ENCODE measurements at places on chromosomes 6 and 20.

- no peak for DNase-seq
Observed at GRCh38 chr6:12748815-12749521, 32.4 kb downstream of the PHACTR1 start.

GRCh38 chr6:157550114-157550989 is 169.4 kb downstream of the ZDHHC14 start:
- DNase-seq, result peak; percentile 56

DNA sequence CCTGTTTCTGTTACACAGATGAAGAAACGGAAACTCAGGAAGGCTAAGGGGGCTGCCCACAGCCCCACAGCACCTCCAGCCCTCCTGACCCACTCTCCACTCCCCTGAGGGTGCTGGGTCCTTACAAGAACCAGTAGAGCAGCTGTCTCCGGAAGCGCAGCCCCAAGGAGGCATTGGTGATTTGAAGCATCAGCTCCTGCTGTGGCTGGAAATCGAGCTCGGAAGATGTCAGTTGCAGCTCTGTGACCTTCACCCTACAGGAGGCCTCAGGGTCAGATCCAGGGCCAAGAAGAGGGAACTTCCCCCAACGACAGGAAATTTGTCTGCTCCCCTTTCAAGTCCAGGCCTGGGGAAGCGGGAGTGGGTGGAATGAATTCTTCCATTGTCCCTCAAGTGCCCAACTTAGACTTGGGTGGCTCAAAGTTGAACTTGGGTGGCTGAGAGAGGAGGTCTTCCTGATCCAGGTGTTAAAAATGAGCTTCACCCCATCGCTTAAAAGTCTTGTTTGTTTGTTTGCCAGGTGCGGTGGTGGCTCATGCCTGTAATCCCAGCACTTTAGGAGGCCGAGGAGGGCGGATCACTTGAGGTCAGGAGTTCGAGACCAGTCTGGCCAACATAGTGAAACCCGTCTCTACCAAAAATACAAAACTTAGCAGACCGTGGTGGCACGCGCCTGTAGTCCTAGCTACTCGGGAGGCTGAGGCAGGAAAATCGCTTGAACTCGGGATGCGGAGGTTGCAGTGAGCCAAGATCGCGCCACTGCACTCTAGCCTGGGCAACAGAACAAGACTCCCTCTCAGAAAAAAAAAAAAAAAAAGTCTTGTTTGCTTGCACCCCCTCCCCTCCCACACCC is 1.9 kb downstream of the PLTP start:
- DNase-seq, result no peak

- DNase-seq, result no peak
Observed at GRCh38 chr6:43812850-43813578, 43.0 kb downstream of the VEGFA start.

- DNase-seq, result no peak
Observed at GRCh38 chr6:133644892-133645619, 243.9 kb upstream of the TCF21 start.

DNA sequence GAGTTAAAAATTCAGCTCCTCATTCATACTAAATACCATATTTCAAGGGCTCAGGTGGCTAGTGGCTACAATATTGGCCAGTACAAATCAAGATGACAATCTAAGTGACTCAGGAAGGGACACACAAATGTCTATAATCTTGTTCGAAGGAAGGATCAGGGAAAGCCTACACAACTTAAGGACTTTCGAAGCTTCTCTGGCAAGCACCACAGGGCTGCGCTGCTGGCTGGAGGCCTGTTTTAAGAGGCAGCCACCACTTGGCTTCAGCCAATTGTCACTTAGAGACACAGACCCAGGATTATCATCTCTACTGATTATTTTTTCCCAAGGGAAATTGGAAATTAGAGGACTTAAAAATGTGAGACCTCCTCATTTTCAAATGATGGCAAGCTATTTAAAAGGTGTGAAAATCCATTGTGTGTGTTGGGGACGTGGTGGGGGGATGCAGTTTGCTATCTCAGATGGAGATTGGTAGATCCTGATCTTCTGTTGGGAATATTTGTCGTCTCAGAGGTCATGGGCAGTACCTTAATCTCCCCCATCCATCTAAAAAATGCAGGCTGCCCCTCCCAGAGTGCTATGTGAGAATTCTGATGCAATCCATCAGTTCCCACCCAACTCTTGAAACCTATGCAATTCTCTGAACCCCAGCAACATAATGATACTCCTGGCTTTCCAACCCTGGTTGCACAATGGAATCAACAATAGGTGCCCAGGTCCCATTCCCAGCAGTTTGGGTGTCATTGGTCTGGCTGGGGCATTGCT is 11.3 kb downstream of the ARHGAP40 start:
- no peak for DNase-seq

GRCh38 chr6:158854214-158855101 is 35.3 kb upstream of the EZR start:
- DNase-seq, result no peak

- no peak for DNase-seq
Observed at GRCh38 chr6:130778946-130779657, 48.1 kb upstream of the SMLR1 start.

DNA sequence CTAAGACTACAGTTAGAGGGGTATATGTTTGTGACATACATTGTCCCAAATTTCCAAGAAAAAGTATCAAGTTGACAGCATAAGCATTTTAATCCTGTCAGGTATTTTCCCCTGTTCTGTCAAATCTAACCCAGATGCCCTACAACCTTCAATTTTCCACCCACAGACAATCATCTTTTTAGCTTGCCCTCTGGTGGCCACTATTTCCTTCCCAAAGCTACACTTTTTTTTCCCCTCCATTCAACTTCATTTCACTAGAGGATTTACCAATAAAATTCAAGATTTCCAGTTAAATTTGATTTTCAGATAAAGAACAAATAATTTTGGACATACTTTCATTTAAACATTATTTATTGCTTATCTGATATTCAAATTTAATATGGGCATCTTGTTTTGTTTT is 286.6 kb downstream of the TENT5A start:
- DNase-seq, result no peak

GRCh38 chr6:69880601-69881000 is 14.2 kb downstream of the COL19A1 start:
- no peak for DNase-seq

DNA sequence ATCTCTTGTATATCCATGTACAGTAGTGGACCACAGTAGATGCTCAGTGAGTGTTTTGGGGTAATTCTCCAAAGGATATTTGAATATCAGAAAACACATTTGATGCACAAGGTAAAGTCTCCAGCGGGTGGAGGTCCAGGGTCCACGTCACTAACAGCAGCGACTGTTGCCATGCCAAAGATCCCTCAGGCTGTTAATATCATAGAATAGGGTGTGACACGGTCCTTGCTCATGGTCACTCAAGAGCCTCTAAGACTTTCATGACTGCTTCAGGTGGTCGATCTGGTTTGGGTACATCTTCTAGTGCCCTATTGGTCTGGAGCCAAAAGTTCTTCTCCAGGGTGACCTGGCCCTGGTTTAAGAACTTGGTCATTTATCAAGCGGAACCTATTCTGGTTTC is 90.8 kb downstream of the OLIG3 start:
- DNase-seq, result no peak

DNA sequence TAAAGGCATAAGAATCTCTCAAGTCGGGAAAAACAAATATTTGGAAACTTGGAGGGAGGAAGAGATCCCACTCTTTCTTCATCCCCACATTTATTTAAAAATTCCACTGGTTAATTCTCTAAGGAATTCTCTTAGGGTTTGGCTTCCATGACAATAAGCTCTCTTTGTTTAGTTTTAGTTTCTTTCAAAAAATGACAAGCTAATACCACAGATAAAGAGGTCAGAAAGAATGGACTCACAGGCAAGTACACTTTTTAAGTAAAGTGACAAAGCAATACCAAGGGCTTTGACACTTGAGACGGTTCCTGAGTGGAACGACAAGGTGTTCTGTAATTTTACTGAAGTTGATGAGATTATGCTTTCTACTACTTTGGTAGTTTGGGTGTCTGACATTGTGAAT is 872.1 kb downstream of the PHF3 start:
- no peak for DNase-seq

DNA sequence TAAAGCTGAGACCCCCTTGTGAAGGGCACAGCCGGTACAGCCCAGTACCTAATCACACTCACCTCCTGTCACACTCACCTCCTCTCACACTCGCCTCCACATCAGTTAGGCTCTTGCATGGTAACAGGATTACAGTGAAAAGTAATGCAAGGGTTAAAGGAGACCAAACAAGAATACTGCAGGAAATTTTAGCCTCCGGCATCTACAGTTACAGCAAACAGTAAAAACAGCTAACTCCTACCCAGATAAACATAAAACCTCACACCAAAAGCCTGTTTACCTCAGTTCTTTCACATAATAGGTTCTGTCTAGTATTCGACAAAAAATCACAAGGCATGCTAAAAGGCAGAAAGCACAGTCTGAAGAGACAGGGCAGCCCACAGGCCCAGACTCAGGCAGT is 55.6 kb downstream of the FARS2 start:
- DNase-seq, result no peak

DNA sequence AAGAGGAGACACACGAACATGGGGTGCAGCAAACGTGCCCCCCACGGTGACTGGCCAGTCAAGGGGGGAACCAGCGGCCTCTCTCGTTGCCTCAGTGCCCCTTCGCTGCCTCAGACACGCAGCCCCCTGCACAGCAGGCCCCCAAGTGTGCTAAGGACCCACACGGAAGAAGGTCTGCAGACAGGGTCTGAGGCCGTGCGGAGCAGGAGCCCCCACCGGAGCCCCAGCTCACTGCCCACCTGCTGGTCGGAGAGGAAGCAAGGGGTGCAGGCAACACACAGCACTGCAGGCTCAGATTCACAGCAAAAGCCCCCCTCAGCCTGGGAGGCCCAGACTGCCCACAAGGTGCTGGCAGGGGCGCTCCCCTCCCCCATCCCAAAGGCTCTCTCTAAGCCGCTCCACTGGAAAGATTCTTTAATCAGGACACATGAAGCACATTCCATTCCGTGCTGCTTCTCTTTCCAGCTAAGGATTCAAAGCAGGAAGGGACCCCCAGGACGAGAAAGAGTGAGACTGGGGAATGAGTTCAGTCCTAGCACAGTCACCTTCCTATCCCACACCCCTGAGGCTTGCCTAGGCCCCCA is 105.1 kb downstream of the SLC23A2 start:
- no peak for DNase-seq

- DNase-seq, result no peak
Observed at GRCh38 chr6:31305703-31306219, 33.9 kb upstream of the HLA-C start.

DNA sequence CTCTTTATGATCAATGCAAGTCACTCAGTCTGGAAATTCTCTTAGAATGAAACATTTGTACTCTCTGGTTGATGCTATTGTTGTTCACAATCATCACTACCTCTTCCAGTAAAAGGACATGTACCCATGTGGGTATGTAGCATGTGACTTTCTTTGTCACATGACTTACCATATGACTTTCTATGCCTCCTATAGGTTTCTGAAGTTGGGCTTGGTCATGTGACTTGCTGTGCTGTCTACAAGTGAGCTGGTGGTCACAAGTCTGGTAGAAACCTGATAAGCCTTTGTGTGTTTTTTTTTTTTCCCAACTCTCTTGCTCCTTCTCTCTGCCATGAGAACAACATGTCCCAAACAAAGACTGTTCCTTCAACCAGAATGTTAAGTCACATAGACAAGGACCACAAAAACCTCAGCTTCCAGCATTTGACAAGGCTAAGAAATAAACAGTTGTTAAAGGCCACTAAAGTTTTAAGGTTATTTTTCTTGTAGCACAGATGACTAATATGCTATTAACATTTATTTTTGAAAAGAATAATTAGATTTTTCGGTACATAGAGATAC is 379.2 kb upstream of the SLC35B3 start:
- no peak for DNase-seq

GRCh38 chr6:28811873-28812272 is 111.9 kb downstream of the TRIM27 start:
- no peak for DNase-seq

DNA sequence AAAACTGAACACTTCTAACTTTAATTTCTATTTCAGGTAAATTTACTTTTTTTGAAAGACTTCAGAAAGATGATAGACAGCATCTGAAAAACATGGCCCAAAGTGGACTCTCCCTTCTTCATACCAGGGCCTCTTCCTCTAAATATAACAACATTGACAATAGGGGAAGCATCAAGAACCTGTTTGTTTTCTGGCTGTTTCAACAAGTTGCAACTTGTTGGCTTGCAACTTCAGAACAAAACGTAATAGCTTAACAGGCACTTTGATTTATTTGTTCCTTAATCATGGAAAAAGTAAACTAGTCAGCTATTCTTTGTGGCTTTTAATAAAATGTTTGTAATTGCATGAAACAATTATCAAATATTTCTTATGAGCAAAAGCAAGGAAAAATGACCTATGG is 34.3 kb downstream of the RGS17 start:
- no peak for DNase-seq

GRCh38 chr6:135576055-135576454 is 78.5 kb upstream of the AHI1 start:
- no peak for DNase-seq

DNA sequence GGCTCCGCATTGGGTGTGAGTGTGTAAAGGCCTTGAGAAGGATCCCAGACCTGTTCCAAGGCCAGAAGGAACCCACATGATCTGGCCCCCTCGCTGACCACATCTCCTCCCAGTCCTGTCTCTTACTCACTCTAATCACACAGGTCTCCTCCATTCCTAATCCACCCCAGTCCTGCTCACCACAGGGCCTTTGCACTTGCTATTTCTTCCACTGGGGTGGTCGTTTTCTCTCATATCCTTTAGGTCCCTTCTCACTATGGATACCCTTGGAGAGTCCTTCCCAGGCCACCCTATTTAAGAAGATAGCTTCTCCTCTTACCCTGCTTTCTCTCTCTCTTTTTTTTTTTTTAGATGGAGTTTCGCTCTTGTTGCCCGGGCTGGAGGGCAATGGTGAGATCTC is 65.7 kb downstream of the CD40 start:
- no peak for DNase-seq

GRCh38 chr6:1312473-1313367 is 822 bp downstream of the FOXQ1 start:
- DNase-seq, result peak; percentile 3

GRCh38 chr6:41559655-41560427 is 13.7 kb downstream of the FOXP4 start:
- no peak for DNase-seq

GRCh38 chr6:2848851-2849250 is 7.2 kb upstream of the SERPINB1 start:
- peak; percentile 81 for DNase-seq

DNA sequence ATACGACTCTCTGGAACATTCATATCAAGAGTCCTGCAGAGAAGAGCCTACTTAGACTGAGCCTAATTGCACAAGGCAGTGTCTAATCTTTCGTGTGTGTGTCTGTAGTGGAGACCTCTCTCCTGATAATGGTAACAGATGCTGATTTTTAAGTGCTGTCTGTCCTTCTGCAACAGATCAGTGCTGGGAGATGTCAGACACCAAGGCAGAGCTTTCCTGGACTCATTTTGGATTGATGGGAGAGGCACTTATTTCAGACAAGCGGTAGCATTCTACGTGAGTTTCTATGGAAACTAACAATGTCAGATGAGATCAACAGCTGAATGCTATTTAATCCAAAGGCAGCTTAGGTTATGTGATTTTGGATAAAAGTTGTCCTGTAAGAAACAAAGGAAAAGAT is 167.6 kb downstream of the PLCB4 start:
- DNase-seq, result no peak

- no peak for DNase-seq
Observed at GRCh38 chr6:160265869-160266476, 7.4 kb upstream of the SLC22A2 start.
